Stomach (tissue), 19 donors: ENCODE measurements at places on chromosomes 11 and 22.

DNA sequence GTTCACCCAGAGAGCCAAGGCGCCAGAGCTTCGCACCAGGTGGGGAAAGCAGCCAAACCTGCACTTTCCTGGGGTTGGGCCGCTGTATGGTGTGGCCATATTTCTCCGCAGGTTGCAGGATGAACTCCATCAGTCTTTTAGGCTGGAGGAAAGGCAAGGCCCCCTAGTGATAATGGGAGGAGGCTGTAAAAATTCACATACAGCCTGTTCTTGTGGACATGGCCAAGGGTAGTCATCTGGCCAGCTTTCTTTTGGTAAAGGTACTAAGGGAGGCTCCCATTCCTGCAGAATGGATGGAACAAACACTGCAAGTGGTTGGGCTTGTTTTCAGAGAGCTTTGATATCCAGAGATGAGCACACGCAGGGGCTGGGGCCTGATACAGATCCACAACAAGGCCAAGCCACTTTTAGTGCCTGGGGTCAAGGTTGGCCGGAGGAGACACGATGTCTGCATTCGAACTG, 29.6 kb downstream of the C22orf31 start:
- no peak for DNase-seq
- H3K4me3 ChIP-seq: no peak overlapping the region
- H3K4me1 ChIP-seq: peaks cover 47% of the 10 kb centered on the region
- H3K36me3 ChIP-seq: no peaks in the 10 kb centered on the region
- H3K27ac ChIP-seq: peak overlapping the region; percentile 87

GRCh38 chr11:73265853-73266645, 6.1 kb upstream of the P2RY6 start:
- peaks cover 24% of the 10 kb centered on the region for H3K27me3 ChIP-seq
- H3K27ac ChIP-seq: no peak overlapping the region
- H3K4me1 ChIP-seq: peaks cover 9% of the 10 kb centered on the region
- DNase-seq: peak; percentile 23
- no peaks in the 10 kb centered on the region for H3K36me3 ChIP-seq
- H3K4me3 ChIP-seq: no peak overlapping the region

DNA sequence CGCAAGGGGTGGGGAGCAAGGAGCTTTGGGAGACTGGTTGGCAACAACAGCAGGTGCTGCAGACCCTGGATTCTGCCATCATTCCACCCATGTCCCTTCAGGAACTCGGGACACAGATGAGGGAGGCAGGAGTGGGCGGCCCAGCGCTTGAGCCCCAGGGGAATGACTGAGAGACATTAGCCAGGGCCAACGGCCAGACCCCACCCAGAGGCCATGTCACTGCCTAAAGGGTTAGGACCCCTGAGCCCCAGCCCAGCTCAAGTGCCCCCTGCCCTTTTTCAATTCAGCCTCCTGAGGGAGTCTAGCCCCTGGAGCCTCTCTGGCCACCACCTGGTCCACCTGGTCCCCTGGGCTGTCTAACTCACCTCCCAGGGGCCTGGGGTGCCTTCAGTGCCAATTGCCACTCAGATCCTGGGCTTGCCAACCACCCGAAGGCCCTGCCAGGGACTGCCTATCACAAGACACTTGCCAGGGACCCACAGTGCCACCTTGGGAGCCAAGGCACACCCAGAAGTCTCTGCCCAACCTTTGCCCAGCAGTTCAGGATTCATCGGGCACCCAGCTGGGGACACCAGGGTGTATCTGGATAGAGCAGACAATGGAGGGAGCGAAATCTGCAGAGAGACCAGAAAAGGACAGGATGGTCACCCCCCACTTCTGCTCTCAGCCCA, 16.6 kb downstream of the MFNG start:
- H3K27ac ChIP-seq: no peak overlapping the region
- no peak overlapping the region for H3K4me3 ChIP-seq
- no peak for DNase-seq
- peaks cover 4% of the 10 kb centered on the region for H3K27me3 ChIP-seq
- H3K36me3 ChIP-seq: no peaks in the 10 kb centered on the region
- no peaks in the 10 kb centered on the region for H3K4me1 ChIP-seq

- H3K27me3 ChIP-seq: no peaks in the 10 kb centered on the region
- H3K4me1 ChIP-seq: peaks cover 10% of the 10 kb centered on the region
- H3K36me3 ChIP-seq: peaks cover 14% of the 10 kb centered on the region
- no peak for DNase-seq
Measured at GRCh38 chr11:66851239-66851596, 5.6 kb upstream of the LRFN4 start.

- H3K36me3 ChIP-seq: peaks cover 57% of the 10 kb centered on the region
- H3K4me1 ChIP-seq: peaks cover 66% of the 10 kb centered on the region
- H3K27me3 ChIP-seq: no peaks in the 10 kb centered on the region
- DNase-seq: no peak
Measured at GRCh38 chr11:6611092-6611962, 689 bp downstream of the TAF10 start.

DNA sequence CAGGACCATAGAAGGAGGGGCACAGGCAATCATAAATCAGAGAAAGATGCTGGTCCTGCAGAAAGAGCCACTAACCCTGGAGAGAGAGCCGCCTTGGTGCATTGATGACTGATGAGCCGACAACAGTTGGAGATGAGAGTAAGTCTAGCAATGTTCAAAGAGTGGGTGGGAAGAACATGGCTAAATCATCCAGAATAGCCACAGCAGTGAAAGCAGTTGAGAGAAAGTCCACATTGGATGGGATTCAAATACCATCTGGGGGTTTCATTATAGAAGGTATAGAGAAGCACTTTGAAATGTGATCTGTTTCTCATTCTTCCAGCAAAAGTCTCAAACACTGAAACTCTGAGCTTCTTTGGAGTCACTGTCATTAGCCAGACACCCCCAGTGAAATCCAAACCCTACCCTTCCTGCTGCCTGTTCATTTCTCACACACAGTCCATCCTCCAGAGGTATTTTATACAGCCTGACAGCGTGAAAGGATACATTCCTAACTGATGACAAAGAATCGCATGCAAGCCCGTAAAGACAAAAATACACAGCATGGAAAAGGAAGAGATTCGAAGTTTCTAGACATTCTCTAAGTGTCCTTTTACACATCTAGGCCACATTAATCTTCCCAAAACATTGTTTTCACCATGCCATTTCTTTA, 303.1 kb upstream of the MPPED2 start:
- no peaks in the 10 kb centered on the region for H3K27me3 ChIP-seq
- H3K4me1 ChIP-seq: no peaks in the 10 kb centered on the region
- no peak for DNase-seq

DNA sequence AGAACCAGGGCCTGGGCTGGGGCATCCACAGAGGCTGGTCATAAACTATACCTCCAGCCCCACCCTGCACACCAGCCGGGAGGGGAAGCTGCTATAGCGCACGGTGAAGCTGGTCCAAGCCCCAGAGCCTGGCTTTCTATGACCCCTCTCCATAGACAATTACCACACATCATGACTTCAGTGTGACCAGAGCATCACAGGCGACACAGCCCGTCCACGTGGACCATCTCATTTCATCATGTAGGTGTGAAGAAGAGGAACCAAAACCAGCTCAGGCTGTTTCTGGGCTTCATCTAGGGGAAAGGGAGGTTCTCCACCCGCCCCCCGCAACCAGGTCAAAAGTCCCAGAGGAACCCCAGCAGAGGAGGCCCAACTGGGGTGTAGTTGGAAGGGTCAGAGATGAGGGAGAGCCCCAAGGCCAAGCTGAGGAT, 3.0 kb downstream of the CXCR5 start:
- H3K4me3 ChIP-seq: no peak overlapping the region
- no peaks in the 10 kb centered on the region for H3K36me3 ChIP-seq
- peak overlapping the region; percentile 35 for H3K27ac ChIP-seq
- no peaks in the 10 kb centered on the region for H3K27me3 ChIP-seq
- H3K4me1 ChIP-seq: peaks cover 32% of the 10 kb centered on the region
- peak; percentile 6 for DNase-seq

DNA sequence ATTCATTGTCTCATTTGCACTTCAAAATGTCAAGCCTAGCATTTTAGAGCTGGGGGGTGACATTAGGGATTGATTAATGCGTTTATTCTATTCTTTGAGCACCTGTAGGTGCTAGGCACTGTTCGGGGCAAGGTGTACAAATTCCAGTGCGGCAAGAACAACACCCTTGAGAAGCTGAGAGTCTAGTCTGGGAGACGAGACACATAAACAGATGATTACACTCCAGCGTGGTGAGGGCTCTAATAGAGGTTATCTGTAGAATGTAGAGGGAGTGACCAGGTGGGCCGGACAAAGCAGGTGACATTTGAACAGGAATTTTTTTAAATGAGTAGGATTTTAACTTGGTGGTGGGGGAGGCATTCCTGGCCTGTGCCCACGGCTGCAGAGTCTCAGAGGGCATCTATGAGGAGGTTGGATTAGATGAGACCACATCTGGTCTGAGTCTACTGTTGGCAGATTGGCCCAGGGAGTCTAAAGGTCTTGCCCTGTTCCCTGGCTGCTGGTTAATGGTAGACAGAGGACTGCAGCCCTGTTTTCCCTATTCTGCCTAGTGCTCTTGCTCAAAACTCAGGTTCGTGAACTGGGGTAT, 970 bp downstream of the CAT start:
- no peaks in the 10 kb centered on the region for H3K27me3 ChIP-seq
- H3K4me1 ChIP-seq: peaks cover 52% of the 10 kb centered on the region
- H3K27ac ChIP-seq: peak overlapping the region; percentile 97
- DNase-seq: peak; percentile 28
- H3K36me3 ChIP-seq: no peaks in the 10 kb centered on the region

- no peak overlapping the region for H3K27ac ChIP-seq
- DNase-seq: no peak
- no peaks in the 10 kb centered on the region for H3K4me1 ChIP-seq
- peaks cover 47% of the 10 kb centered on the region for H3K27me3 ChIP-seq
- no peak overlapping the region for H3K4me3 ChIP-seq
Measured at GRCh38 chr22:49092716-49093115, 735.0 kb downstream of the BRD1 start.

GRCh38 chr11:92770981-92771380, 198.5 kb upstream of the MTNR1B start:
- no peaks in the 10 kb centered on the region for H3K27me3 ChIP-seq
- no peak overlapping the region for H3K4me3 ChIP-seq
- H3K4me1 ChIP-seq: peaks cover 8% of the 10 kb centered on the region
- no peak overlapping the region for H3K27ac ChIP-seq
- H3K36me3 ChIP-seq: no peaks in the 10 kb centered on the region
- DNase-seq: no peak

GRCh38 chr11:64933935-64934681, 1.6 kb downstream of the GPHA2 start:
- H3K27me3 ChIP-seq: no peaks in the 10 kb centered on the region
- peaks cover 10% of the 10 kb centered on the region for H3K4me1 ChIP-seq
- no peak overlapping the region for H3K4me3 ChIP-seq
- DNase-seq: no peak
- peaks cover 61% of the 10 kb centered on the region for H3K36me3 ChIP-seq

DNA sequence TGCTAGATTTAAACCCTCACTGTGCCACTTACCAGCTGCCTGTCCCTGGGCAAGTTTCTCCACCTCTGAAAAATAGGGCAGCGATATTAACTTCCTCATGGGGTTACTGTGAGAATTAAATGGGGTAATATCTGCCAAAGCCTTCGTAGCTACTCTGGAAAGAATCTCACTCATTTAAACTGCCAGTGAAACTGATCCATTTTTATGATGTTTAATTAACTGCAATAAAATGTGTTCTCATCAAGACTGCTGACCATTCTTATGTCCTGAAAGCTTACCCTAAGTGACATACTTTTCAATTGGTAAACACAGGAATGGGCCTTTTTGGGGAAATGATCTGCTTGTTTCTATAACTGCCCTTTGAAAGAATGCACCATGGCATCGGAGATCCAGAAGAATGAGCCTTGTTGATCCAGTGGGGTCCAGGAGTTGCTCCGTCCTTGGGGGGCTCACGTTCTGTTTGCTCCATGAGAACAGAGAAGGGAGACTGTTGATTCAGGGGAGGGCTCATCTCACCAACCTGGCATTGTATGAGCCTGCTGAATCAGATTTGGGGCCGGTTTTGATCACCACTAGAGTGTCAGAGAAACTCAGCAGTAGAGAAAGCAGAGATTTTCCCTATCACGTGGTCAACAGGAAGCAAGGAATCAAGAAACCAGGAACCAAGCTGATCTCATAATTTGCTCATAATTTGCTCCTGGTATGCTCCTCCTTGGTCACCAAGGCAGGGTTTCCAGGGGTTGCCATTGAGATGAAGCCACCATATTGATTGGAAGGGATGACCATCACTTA, 7.0 kb upstream of the CCDC86 start:
- H3K27ac ChIP-seq: no peak overlapping the region
- no peak overlapping the region for H3K4me3 ChIP-seq
- no peaks in the 10 kb centered on the region for H3K27me3 ChIP-seq
- no peaks in the 10 kb centered on the region for H3K36me3 ChIP-seq
- H3K4me1 ChIP-seq: peaks cover 8% of the 10 kb centered on the region

DNA sequence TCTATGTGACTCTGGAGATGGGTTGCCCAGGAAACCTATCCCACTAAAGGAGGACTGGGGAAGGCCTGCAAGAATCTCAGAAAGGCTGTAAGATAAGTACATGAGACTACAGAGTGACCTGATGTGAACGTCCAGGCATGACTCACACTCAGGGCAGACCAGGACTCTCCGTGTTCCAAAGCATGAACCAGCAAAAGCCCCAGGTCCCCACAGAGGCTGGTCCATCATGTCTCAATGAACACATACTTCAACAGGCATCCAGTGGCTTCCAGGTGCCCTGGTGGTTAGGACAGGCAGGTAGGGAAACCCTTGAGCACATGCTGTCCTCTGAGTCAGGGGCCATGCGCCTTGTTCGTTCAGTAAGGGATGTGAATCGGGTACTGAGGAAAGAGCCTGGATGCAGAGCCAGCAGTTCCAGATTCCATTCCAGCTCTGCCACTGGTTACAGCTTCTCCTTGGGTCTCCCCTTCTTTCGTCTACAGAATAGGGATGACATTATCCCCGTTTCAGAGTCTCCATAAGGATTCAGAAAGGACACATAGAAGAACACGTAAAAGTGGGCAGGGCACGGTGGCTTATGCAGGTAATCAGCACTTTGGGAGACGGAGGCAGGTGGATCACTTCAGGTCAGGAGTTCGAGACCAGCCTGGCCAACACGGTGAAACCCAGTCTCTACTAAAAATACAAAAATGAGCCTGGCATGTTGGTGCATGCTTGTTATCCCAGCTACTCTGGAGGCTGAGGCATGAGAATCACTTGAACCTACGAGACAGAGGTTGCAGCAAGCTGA, 129.0 kb upstream of the TEAD1 start:
- no peaks in the 10 kb centered on the region for H3K36me3 ChIP-seq
- peaks cover 20% of the 10 kb centered on the region for H3K4me1 ChIP-seq
- no peak for DNase-seq
- H3K4me3 ChIP-seq: no peak overlapping the region
- H3K27ac ChIP-seq: no peak overlapping the region

DNA sequence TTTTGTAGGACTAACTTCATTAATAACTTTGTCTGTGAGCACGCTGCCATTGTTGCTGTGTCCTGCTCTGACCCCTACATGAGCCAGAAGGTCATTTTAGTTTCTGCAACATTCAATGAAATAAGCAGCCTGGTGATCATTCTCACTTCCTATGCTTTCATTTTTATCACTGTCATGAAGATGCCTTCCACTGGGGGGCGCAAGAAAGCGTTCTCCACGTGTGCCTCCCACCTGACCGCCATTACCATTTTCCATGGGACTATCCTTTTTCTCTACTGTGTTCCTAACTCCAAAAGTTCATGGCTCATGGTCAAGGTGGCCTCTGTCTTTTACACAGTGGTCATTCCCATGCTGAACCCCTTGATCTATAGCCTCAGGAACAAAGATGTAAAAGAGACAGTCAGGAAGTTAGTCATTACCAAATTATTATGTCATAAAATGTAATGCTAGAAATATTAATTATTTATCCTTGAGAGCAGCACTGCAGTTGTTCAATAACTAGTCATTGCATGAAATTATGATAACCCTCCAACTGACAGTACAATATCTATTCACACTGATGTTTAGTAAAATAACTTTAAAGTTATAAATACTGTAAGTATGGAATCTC, 46.4 kb upstream of the OR5D13 start:
- H3K36me3 ChIP-seq: no peaks in the 10 kb centered on the region
- no peaks in the 10 kb centered on the region for H3K27me3 ChIP-seq
- H3K4me1 ChIP-seq: no peaks in the 10 kb centered on the region
- H3K27ac ChIP-seq: no peak overlapping the region
